ENCODE measurements at places on chromosomes 1 and 21.

DNA sequence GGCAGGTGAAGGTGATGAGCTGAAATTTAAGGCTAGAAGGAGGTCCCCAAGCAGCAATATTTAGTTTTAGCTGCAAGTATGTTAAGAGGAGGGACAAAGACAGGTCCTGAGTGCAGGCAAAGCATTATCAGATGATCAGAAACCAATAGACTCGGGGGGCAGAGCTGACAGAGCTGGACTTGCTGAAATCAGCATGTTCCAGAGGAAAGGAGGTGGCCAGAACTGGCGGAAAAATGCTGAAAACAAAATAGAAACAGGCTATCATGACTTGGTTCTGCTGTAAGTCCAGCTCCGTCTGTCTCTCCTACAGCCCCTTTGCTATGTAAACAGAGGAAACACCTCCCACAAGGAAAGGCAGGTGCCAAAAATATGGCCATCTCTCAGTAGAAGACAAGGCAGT lies at the start of gene CD5L:
Gene CD5L (minus strand): TSS at position 101 of the 400 bp plus-strand sequence. CDS start 107 bp downstream, outside the sequence.
- DNase-seq: no peak

DNA sequence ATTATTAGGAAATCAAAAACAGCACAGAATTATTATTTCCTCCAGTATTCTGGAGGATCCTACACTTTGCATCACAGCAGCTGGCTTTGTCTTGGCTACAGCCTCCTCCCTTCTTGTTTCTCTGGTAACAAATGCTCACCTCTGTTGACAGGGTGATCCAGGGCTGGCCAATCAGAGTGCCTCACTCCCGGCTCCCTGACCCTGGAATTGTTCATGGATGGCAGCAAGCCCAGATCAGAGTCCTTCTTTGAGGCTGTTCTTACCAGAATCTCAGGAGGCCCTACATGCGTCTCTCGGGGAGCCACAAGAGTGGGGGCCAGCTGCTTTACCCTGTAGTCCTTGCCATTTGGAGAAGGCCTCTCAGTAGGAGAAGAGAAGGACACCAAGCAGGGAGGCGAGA lies 48.4 kb upstream of the IGSF5 start:
- no peak for DNase-seq

GRCh38 chr1:11395616-11396015 lies 83.3 kb upstream of the DISP3 start:
- no peak for DNase-seq

GRCh38 chr21:26956216-26956615 lies 10.7 kb downstream of the ADAMTS5 start:
- no peak for DNase-seq

GRCh38 chr1:234591131-234591530 lies 18.8 kb downstream of the IRF2BP2 start:
- no peak for DNase-seq

DNA sequence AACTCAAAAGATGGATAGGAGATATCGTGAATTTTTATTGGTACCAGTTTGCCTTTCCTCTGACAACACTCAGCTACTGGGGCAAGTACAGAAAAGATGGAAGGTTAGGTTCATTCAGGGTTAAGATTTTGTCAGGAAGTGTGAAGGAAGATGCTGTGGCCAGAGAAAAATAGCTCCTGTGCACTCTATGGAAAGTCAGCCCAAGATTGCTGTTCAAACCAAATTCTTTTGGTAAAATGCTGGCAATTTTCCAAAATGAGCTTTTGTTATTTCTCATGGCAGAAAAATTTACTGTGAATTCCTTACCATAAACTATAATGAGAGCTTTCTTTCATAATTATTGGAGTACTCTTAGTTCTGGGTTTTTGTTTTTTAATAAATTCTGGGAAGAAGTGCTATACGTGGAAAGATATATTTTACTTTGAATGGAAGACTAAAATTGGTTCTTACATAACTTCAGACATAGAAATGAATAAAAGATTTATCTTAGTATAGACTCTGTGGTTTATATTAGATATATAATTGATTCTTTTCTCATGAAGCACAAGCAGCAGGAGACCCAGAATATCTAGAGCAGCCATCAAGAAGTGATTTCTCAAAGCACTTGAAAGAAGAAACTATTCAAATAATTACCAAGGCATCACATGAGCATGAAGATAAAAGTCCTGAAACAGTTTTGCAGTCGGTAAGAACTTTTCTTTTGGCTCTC lies 112.2 kb downstream of the USP25 start:
- peak; percentile 38 for DNase-seq

DNA sequence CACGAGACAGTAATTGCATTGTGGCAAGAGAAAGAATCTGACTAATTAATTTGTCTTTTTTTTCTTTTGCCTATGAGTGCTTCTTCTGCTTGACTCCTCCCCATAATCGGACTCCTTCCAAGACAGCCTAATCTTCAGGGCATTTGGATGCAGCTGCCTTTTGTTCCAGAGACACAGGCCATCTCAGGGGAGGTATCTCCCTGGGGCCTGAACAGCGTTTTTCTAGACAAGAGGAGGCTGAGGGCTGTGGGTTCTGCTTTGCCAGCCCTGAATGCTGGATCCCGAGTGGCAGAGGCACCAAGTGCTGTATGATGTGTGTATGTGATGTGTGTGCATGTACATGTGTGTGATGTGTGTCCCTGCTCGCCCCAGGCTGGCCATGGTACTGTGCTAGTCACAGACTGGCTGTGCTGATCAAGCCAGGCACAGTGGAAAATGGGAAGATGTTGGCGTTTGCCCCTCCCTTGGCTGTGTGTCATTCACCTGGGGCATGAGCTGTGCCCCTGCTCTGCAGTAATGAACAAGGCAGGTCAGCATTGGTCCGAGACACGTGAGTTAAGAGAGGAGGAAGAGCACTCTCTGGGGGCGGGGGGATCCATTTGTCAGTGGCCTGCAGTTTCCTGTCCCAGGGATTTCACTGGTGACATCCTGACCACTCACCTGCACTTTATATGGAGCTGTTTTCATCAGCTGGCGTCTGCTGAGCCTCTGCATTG lies 77.2 kb downstream of the ADARB1 start:
- DNase-seq: no peak

DNA sequence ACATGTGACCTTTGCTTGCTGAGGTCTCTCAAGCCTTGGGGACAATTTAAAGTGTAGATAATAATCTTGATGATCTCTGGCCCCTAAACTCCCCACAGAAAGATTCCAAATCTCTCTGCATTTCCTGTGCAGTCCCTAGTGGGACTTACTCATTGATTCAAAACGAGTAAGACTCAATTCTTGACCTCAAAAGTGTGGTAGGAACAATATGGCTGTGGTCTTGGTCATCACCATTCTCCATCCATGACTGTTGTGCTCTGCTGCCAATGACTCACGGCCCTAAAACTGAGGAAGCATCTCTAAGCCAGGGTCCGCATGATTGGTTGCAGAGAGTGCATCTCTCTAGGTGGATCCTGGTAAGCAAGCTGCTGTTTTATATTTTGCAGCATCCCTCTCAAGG lies 268.0 kb downstream of the PTGER3 start:
- no peak for DNase-seq

DNA sequence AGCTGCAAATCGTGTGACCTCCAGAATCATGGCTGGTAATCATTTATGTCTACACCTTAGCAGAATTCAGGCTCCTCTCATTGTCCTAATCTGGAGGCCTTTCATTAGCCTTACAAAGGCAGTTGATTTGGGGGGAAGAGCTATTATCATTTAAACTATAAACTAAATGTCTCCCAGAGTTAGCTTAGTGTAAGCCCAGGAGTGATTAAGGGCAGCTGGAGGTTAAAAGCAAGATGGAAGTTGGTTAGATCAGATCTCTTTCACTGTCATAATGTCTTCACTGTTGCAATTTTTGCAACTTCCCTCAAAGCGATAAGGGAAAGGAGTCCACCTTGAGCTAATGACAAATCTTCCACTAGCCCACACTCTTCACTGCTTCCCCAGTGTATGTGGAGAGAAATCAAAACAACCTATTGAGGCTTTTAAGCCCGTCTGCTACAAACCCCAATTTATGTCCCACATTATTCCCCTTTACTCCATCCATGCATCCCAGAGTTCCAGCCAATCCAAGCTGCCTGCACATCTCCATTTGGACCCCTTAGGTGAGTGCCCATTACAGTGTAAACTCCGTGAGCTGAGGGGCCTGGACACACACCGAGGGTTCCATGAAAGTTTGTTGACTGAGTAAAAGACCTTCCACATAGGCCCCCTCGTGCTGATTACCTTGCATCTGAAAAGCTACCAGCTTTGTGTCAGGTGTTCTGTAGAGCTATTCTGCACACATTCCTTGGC lies 61.5 kb upstream of the KLHDC7A start:
- no peak for DNase-seq

- no peak for DNase-seq
Measured at GRCh38 chr1:107532318-107532717, 391.5 kb downstream of the NTNG1 start.

DNA sequence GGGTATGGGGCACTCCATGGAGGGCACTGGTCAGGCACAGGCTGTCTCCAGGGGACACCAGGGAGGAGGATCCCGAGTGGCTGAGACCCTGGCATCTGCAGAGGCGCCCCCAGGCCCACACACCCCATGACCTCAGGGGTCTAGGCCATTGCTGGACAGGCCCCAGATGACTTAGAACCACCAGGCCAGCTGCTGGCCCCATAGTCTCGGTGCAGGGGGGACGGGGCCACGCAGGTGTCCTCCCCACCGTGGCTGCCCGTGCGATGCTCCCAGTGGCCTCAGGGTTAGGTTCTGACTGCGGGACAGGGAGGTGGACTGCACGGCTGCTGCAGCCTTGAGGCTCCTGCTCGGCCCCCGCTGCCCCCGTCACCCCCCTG lies 44.0 kb downstream of the MORN1 start:
- no peak for DNase-seq

GRCh38 chr1:203049576-203050180 lies 23.4 kb downstream of the PPFIA4 start:
- DNase-seq: no peak

- peak; percentile 16 for DNase-seq
Measured at GRCh38 chr1:14476170-14476955, 122.1 kb upstream of the KAZN start.

DNA sequence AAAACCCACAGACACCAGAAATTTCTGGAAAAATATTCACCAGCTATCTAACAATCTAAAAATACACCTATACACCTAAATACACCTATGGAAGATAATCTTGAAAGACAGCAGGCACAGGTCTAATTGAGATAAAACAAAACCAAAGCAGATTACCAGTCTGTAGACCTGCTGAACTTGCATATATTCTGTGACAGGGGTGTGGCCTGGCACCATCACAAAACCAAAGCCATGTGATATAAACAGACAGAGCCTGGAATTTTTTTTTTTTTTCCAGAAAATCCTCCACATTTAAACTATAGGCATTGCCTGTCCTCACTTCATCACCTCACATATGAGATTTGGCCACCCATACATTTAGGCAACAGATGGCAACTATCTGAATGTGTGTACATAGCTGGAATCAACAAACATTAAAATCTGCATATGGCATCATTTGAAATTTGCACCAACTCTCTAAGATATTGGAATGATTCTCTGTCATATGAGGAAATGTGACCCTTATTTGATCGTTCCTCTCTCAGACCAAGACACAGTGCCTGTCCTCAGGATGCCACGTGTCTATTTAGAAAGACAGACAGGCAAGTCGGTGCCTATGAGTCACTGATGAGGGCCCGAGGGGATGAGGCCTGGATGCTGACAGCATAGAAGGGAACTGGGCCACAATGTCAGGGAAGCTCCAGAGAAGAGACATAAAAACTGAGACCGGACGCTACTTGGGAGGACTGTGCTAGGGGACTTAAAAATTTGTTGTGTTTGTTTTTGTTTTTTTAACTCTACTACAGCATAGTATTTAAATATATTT lies 32.6 kb downstream of the NMNAT2 start:
- DNase-seq: no peak

GRCh38 chr1:156399355-156400125 lies 30.5 kb downstream of the RHBG start:
- DNase-seq: no peak

GRCh38 chr1:16921391-16922185 lies at the start of gene CROCC:
TSS of gene CROCC (plus strand) at chr1:16921931. CDS start at chr1:16922019, 88 bp downstream.
- no peak for DNase-seq

DNA sequence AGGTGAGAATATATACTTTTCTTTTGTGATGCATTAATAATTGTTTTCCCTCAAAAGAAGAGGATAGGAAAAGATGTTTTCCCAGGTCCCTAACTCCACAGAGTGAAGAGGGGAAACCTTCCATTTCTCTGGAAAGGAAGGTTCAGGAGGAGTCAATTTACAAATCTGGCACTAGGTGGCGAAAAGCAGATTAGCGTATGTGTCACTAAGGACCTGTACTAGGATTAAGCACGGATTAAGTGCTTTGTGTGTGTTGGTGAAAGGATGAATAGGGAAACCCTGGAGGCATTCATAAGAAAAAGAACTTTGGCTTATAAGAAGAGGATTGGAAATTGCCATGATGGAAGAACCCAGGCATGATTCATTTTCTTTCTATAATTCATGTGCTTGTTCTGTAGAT lies 410.1 kb upstream of the PLXNA2 start:
- peak; percentile 23 for DNase-seq

DNA sequence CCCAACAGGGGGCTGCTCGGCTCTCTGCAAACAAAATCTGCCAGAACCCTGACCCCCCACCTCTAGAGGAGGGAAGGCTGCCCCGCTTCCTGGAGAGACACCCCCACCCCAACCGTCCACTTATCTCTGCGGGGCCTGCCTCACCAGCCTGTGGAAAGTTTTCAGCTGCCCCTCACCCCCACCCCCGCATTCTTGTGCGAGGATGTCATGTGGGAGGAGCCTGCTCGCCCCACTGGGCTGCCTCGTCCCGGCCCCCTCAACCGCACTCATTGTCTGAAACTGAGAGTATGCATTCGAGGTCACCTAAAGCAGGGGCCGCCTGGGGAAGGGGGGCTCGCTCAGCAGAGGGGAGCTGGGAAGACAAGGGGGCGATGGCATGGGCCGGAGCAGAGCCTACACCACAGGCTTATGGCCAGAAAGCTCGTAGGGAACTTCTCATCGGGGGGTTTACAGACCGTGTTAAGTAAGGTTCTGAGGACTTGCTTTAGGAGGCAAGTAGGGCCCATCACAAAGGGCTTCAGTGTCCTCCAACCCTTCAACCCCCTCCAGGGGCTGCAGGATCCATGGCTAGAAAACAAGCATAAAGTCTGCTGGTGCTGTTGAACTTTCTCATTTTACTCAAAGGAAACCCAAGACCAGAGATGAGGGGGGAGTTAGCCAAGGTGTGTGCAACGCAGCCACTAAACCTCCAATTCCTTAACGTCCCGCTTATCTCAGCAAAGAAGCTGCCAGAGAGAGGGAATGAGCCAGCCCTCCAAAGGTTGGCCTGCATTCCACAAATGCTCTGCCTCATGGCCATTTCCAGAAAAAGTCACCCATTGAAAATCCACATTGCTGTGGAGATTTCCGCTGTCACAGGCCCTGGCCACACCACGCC lies 9.4 kb downstream of the EPHA2 start:
- peak; percentile 99 for DNase-seq

- DNase-seq: no peak
Measured at GRCh38 chr1:198255784-198256183, 99.0 kb downstream of the NEK7 start.

All from SJSA1 (cell line).